Activated naive CD4-positive, alpha-beta T cell treated with Interleukin-2 at 50 U/mL for 16 hours (primary cell): ENCODE measurements at places on chromosomes 6 and 20.

- DNase-seq: no peak
These were observed 166.9 kb downstream of the SLC16A10 start for GRCh38 chr6:111254004-111254778.

- DNase-seq: no peak
These were observed 566.2 kb upstream of the NOX3 start for GRCh38 chr6:156021746-156022396.

DNA sequence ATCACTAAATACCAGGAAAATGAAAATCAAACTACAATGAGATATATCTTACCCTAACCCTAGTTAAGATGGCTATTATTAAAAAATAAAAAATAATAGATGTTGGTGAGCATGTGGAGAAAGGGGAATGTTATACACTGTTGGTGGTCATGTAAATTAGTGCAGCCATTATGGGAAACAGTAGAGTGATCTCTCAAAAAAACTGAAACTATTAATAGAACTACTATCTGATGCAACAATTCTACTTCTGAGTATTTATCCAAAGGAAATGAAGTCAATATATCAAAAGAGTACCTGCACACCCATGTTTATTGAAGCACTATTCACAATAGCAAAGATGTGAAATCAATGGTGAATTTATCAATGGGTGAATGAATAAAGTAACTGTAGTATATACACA lies 48.6 kb downstream of the HLA-A start:
- no peak for DNase-seq

DNA sequence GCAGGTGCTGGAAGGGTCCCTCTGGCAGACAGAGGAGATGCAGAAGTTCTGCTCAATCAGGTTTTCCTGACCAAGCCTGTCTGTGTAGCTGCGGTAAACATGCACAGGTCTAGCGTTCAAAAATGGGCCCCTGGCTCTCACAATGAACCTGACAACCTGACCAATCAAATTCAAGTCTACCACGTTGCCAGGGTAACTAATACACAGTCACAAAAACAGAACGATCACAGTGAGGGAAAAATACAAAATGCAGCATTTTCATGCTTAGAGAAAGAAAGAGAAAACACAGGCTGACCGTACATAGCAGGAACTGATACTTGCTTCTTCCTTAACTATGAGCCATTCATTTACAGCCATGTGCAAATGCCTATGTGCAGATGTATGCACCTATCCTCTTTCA lies 353.1 kb upstream of the TSHZ2 start:
- no peak for DNase-seq

DNA sequence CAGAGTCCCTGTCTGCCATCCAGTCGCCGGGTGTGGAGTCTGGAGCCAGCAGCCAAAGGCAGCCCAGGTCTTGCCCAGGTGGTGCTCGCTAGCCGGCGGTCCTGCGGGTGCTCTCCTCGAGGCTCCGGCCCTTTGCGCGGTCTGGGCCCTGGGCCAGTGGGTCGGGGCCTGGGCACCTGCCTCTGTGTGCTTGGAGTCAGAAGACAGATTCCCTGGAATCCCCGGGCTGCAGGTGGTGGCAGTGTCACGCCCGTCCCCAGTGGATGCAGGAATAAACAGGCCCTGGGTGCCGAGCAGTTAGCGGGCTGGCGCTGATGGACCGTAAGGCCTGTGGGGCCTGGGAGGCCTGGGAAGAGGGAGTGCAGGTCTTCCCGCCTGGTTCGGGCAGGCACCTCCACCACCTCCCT lies 5.3 kb downstream of the SS18L1 start:
- no peak for DNase-seq

- no peak for DNase-seq
These were observed 236.8 kb upstream of the MARCKS start for GRCh38 chr6:113620386-113620785.

DNA sequence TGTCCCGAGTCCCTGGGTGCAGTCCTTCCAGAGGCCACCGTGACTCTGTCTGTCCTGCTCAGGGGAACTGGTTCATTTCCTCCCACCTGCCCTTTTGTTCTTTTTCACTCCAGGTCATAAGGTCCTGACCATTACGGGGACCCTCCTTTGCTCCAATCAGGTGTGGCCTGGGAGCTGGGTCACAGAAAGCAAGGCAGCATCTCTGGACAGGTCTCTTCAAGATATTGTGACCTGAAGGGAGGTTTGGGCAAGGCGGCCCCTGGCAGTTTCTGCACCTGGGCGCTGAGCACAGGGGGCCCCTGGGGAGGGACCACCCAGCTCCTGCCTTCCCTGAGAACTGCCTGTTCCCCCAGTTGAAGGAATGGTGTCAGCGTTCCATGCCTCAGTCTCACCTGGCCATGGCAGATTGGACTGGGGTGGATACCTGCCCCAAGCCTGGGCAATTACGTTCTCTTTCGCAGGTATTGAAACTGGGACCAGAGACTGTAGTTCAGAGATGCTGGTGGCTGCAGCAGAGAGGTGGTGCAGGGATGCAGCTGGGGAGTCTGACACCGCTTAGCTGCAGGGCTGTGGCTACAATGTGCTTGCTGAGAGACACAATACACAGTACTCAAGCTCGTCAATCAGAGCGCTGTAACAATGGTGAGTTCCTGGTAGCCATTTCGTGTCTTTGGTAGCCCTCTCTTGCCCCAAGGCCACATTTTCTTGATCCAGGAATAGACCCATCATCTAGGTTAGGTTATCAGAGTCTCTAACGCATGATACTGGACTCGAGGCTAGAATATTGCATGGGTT lies 15.6 kb upstream of the NELFCD start:
- DNase-seq: no peak

DNA sequence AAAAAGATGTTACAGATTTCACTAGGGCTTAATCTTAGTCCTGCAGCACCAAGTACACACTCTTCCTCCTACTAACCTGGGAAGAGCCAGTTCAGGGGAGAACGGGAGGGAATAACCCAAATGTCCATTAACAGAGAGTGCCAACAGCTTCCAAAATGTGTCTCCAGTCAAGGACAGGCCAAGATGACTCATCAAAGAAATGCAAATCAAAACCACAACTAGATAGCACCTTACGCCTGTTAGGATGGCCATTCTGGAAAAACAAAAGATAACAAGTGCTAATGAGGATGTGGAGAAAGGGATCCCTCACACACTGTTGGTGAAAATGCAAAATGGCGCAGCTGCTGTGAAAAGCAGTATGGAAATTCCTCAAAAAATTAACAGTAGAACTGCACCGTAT lies 3.8 kb upstream of the MAS1L start:
- DNase-seq: no peak

- DNase-seq: no peak
These were observed 123.4 kb downstream of the CEBPB start for GRCh38 chr20:50313827-50314677.

DNA sequence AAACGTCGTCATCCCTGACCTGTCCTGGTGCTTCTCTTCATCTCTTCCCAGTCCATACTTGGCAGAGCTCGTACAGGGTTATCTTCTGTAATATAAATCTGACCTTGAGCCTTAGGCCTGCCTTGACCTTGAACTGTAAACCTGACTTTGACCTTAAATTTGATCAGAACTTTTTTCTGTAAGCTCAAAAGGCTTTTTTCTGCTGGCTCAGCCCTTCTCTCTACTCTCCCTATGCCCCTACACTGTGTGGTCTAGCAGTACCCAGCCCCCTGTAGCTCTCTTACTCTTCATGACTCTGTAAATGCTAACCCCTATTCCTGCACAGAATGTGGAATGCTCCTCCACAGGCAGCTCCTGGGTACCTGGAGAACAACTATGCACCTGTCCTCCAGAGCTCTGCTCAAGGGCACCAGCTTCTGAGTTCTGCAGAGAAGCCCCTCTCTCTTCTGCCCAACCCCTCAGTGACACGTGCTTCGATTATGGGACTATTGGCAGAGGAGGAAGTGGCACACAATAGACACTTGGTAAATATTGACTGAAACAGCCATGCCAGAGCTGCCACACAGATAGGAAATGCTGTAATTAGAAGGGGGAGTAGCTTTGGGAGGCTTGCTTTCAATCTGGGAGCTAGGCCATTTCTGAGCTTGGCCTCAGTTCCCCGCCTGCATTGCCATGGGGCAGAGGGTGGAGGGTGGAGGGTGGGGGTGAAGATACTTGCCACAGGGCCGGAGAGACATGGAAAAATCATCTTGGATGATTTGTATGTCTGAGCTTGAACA lies 15.4 kb downstream of the SNPH start:
- DNase-seq: no peak

DNA sequence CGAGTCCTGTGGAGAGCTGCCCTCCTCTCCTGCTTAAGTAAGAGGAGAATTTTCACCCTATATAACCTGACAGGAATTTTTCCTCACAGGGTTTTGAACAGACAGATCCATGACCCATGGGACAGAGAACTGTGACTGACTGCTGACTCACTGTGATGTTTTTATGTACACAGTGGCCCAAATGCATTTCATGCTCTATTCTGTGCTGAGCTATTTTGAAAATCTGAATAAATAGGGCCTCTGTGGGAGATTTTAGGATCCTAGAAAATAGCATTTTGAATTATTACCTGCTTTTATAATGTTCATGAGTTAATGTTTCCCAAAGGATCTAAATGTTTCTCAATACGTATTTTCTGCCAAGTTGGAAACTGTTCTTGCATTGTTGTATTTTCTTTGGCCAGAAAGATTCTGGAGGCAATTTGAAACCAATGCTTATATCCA lies 577.4 kb downstream of the HTR1B start:
- DNase-seq: no peak

- no peak for DNase-seq
These were observed 11.5 kb downstream of the VGLL2 start for GRCh38 chr6:117276778-117277316.

- DNase-seq: no peak
These were observed 4.5 kb downstream of the SOX4 start for GRCh38 chr6:21597801-21598673.

- DNase-seq: peak; percentile 69
These were observed 3.2 kb downstream of the PRRT1 start for GRCh38 chr6:32148289-32149091.

GRCh38 chr6:11552442-11552841 lies 14.9 kb downstream of the TMEM170B start:
- DNase-seq: no peak

GRCh38 chr20:63895202-63895951 lies 451 bp downstream of the DNAJC5 start:
- DNase-seq: no peak

DNA sequence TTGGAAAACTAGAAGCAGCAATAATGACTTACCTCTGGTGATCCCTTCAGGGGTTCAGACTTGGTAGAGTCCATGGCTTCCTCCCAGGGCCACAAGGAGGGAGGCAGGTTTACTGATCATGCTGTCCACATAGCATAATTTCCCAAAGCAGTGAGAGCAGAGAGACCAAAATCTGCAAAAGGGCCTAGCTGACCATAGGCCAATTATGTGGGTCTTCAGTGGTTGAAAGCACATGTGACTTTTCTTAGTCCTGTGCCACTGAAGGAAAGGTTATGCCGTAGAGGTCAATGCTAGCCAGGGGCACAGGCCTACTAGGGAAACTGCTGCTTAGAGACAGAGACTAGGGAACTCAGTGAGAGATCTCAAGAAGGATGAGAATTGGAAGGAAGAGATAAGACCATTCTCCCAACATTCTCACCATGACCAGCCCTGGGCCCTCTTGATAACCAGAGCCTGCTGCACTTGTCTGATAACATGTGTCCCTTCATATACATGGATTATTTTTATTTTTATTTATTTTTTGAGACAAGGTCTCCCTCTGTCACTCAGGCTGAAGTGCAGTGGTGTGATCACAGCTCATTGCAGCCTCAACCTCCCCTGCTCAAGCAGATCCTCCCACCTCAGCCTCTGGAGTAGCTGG lies 2.0 kb upstream of the GTPBP2 start:
- no peak for DNase-seq

GRCh38 chr6:33840048-33840926 lies 36.5 kb upstream of the MLN start:
- peak; percentile 44 for DNase-seq

- DNase-seq: no peak
These were observed 48.1 kb downstream of the SLC24A3 start for GRCh38 chr20:19260412-19261090.

GRCh38 chr20:21100578-21101452 lies 5.3 kb downstream of the LINC00237 start:
- DNase-seq: peak; percentile 35

DNA sequence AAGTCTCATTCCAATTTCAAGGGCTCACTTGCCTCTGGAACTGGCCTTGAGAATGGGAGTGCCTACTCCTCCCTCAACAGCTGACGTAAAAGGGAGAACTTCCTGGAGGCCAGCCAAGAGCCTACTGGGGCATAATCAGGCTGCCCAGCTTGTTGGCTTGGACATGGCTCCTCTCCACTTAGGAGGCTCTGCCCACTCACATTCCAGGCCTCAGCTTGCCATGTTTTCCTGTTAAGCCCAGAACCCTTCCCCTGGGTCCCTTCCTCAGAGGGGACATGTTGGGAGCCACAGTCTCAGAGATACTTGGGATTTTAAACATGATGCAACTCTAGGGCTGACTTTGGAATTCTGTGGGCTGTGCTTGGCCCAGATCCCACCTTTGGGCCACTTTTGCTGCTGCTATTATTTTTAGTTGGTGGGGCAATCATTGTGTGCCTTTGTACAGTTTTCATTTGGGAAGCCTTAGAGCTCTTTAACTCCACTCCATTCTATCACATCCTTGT lies 31.5 kb upstream of the ADTRP start:
- no peak for DNase-seq

DNA sequence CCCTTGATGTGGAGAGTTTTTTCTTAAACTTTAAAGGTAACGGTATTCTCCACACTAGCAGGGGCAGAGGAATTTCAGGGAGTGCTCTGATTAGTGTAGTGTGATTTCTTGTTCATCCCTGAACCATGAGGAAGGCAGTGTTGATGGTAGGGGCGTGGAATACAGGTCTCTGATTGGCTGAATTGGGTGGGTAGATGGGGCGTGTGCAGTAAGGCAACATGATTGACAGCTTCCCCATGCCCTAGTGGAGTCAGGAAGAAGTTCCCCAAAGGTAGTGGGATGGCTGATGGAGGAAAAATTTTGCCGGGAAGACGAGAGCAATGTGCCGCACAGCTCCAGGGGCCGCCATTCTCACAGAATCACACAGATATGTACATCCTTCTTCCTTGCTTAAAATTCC lies 97.4 kb upstream of the SALL4 start:
- no peak for DNase-seq

- DNase-seq: peak; percentile 15
These were observed 5.6 kb upstream of the HLA-DOA start for GRCh38 chr6:33014841-33015634.

GRCh38 chr6:38555606-38556005 lies 84.1 kb downstream of the BTBD9 start:
- DNase-seq: no peak

- DNase-seq: no peak
These were observed 381 bp upstream of the BICRAL start for GRCh38 chr6:42781546-42781795.

DNA sequence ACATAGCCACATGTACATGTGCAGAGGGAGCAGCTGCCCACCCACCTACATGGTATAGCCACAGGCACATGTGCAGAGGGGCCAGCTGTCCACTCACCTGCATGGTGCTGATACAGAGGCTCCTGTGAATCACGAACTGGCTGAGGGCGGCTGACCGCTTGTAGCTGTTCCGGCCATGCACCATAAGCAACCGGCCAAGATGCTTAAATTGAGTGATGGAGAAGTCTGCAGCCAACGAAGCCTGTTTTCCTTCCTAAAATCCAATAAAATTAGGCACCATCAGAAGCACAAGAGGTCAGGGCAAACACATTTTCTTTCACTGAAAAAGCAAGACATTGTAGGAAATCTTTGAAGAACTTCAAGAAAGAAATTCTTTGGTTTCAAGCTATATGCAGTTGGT lies 71.1 kb upstream of the NFATC2 start:
- DNase-seq: no peak

- DNase-seq: no peak
These were observed 72.4 kb downstream of the HFE start for GRCh38 chr6:26159357-26160273.
